Fibroblast of lung (primary cell): ENCODE measurements at places on chromosomes 13 and 19.

GRCh38 chr13:89214185-89214584 lies 1543.0 kb downstream of the SLITRK5 start:
- DNase-seq: peak; percentile 31

GRCh38 chr19:39692166-39692565 lies 12.1 kb upstream of the LGALS14 start:
- no peak for DNase-seq

DNA sequence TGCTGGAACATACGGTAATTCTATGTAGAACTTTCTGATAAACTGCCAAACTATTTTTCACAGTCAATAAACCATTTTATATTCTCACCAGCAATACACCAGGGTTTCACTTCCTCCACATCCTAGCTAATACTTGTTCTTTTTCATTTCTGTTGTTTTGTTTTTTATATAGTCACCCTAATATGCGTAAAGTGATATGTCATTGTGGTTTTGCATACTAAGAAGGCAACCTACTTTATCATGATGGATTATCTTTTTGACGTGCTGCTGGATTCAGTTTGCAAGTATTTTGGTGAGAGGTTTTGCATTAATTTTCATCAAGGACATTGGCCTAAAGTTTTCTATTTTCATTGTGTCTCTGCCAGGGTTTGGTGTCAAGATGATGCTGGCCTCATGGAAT lies 1384.1 kb downstream of the UQCRFS1 start:
- DNase-seq: peak; percentile 60

DNA sequence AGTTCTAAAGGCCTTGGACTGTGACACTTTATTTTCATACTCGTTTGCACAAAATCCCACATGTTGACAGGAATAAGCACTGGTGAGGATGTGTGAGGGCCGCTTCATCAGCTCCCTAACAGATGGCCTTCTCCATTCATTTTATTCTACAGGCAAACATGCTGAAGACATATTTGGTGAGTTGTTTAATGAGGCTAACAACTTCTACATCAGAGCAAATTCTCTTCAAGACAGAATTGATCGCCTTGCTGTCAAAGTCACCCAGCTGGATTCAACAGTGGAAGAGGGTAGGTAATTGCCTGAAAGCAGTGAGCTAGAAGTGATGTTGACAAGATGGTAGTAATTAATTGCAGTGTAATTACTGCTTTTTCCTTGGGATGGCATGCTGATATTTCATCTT lies 95.7 kb downstream of the GPR12 start:
- DNase-seq: no peak

GRCh38 chr13:99282264-99283231 lies 24.4 kb upstream of the GPR18 start:
- DNase-seq: no peak

DNA sequence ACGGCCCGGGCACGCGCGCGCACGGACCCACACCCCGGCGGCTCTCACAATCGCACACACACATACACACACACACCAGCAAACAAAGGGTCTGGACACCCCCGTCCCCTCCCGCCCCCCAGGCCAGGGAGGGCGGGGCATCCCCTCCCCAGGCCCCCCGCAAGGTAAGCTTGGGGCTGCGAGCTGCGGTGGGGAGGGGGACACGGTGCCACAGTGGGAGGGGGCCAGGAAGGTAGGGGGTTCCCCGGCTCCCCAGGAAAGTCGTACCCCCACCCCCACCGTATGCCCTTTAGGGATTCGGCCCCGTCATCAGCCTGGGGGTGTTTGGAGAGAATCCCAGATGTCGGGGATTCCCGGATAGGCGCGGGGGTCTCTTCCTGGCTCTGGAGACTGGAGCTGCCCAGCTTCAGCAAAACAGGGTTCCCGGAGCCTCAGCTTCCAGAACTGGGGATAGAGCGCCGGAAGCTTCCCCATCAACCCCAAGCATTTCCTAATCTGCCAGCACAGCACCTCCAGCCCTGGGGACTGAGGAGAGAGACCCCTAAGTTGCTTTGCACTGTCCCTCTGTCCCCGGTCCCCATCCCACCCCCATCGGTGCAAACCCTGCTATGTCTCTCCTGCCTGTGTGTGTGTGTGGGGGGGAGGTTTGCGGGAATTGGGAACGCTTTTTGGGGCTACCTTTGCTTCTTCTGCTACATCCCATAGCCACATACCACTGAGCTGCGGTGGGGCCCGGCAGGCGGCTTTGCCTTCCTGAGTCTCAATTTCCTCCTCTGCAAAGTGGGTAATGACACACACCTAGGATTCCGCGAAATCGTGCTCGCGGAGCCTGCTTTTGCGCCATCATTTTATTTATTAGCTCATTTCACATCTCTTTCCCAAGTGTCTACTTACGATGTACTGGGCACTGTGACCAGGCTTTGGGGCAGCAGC lies 1.8 kb upstream of the CDC37 start:
- no peak for DNase-seq

DNA sequence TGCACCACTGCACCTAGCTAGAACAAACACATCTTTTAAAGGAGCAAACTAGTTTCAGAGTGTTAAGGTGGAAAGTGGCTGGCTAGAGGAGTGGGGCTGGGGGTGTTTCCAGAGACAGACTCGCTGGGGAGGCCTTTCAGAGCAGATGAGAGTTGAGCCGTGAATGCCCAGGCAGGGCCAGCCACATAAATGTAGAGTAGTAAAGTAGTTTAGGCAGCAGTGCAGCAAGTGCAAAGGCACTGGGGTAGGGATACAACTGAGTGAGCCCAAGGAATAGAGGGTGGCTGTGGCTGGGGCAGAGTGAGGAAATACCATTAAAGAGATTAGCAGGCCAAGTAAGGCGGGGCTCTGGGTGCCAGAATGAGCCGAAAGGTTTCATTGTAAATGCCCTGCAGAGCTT lies 72.0 kb downstream of the ALOX5AP start:
- DNase-seq: no peak

GRCh38 chr19:763181-763580 lies 12.3 kb downstream of the MISP start:
- no peak for DNase-seq

- no peak for DNase-seq
Measured at GRCh38 chr13:90618133-90618532, 729.4 kb upstream of the MIR17HG start.

GRCh38 chr13:25478186-25478585 lies 106.4 kb downstream of the ATP8A2 start:
- DNase-seq: peak; percentile 74

DNA sequence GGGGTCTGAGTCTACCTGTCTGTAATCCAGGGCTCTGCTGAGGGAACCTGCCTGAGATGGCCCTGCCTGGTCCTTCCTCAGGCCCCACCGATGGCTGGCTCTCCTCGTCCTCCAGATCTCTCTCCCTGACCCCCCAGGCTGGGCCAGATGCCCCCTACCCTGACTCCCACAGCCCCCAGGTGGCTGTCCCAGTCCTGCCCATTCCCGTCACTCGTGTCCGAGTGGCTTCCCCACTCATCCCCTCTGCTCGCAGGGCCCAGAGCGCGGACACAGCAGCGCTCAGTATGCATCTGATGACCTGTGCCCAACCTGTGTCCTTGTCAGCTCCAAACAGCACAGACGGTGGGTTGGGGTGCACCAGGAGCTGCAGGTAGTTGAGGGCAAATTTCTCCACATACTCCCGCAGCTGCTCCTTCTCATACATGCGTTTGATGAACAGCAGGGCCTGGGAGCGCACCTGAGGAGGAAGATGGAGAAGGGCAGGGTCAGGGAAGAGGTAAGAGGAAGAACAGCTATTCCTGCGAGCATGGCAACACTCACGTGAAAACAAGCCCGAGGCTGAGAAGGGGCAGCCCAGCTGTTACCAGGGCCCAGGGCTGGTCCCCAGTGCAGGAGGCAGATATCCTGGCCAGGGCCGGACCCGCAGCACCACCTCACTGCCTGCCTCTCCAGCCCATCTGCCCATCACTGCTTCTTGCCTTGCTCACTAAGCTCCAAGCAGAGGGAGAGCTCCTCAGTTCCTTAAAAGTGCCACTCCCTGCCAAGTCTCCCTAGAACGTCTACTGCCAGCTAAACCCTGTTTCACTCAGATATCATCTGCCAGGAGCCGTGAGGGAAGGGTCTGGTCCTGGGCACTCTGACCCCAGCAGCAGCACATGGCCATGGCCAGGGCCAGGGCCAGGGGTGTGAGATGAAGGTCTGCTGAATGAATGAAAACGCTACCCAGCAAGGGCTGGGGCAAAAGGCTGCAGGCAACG lies 11.1 kb upstream of the RSPH6A start:
- no peak for DNase-seq

DNA sequence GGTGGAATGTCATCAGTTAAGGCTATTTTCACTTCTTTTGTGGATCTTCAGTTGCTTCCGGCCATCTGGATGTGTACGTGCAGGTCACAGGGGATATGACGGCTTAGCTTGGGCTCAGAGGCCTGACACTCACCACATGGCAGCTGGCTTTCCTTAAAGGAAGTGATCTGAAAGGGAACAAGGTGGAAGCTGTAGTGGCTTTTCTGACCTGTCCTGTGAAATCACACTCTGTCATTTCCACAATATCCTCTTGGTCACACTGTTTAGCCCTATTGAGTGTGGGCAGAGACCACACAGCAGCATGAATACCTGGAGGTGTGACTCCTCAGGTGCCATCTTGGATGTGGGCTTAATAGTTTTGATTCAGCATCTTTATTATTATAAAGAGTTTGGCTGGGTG lies 4.5 kb upstream of the BAX start:
- DNase-seq: no peak

- DNase-seq: no peak
Measured at GRCh38 chr19:33063753-33064457, 783 bp downstream of the RHPN2 start.

- no peak for DNase-seq
Measured at GRCh38 chr19:7565332-7565731, 29.8 kb downstream of the PNPLA6 start.

DNA sequence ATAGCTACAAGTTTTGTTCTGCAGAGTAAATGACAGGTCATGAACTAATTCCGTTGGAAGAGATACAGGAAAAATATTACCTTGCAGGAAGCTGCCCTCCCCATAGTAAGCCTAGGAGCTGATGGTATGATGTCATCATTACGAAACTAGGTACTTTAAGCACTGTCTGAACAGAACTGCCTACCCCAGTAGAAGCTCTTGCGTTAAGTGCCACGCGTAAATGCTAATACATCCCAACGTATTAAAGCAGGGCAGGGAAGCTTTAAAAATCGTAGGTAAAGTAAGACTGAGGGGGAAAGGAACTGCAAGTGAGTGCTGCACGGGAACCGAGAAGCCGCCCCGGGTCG lies 572 bp downstream of the UGGT2 start:
- peak; percentile 75 for DNase-seq

DNA sequence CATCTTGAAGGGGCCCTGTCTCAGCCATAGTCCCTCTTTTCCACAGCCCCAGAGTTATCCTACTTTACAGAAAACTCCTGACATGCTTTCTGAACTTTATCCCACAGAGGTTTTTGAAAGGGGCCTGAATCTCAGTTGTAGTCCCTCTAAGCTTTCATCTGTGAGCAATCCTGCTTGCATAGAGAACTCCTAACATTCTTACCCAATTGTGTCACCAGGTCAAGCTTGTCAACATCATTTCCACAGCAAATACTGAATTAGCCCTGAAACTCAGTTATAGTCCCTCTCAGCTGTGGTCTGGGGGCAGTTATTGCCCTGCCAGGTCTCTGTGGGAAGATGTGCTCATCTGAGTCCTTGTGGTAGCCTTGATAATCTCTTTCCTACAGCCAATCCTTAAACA lies 2190.3 kb upstream of the PCDH20 start:
- DNase-seq: no peak

GRCh38 chr13:112700291-112701060 lies 10.6 kb downstream of the ATP11A start:
- no peak for DNase-seq

DNA sequence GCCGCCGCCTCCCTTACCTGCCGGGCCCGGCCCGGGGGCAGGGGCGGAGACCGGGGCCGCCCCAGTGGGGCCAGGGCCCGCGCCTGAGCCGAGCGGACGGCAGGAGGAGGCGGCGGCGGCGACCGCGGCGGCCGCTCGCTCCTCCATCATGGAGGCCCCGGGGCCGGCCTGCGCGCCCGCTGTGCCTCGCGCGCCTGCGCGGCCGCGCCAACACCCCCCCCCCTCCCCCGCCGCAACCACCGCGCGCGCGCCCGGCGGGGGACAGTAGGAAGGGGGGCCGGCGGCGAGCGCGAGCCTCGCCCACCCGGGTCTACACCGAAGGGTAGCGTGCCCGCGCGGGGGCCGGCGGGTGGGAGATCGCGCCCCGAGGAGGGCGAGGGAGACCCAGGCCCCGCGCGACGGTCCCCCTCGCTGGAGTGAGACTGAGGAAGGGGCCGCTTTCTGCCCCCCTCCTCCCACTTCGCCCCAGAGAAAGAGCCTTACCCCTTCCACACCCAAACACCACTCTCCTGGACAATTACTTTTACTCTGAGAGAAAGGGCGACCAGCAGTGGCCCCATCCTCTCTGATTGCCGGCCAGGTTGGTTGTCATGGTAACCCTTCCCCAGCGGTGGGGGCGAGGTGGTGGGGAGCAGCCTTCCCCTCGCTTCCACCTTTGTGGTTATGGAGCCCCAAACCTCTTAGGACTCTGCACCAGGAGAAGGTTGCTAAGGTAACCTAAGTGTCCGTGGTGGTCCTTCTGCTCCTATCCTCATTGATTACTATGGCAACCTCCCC lies at the start of gene STRN4:
STRN4 (minus strand) TSS at position 170 of the 777 bp plus-strand sequence; CDS start at position 150, 20 bp downstream.
- DNase-seq: no peak

DNA sequence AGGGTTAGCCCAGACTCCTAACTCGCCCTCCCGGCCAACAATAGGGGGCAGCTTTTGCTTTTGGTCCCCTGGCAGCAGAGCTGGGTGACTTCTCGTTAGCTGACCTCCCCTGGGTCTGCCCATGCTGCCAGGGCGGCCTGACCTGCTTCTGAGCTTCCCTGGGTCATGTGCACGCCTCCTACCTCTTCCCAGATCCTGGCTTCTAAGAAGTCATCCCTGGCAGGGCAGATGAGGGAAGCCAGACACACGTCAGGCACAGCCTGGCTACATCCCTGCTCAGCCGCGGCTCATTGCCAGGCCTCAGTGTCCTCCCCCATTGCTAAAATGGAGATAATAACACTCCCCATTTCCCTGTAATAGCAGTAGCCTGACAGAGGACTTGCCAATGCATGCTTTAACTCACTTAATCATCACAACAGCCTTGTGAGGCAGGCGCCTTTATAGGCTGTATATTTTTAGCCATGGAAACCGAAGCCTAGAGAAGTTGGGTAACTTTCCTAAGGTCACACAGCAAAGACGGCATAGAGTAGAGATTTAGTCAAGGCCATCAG lies 2.1 kb downstream of the KCNK6 start:
- DNase-seq: peak; percentile 25

DNA sequence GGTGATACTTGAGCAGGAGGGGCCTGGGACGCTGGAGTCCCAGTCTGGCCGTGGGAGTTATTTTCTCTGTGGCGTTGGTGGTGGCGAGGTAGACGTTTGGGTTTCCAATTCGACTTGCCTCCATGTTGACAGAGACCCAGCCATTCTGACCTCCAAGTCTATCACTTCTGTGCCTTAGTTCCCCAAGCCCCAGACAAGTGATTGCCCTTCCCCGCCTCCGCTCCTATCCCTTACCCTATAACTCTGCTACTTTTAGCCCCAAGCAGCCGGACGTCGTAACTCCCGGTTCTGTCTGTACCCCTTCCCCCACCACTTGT lies 549 bp downstream of the TIMM50 start:
- no peak for DNase-seq
